Epithelial cell of umbilical artery (primary cell): ENCODE measurements at places on chromosomes 13 and 19. TPM values are rescaled to one million over a fixed set of nuclear protein-coding genes. Genes with fewer than 3 reads are reported as not detected.

The SLITRK6 gene
- not detected in 2 replicates for total RNA-seq

The LILRA5 gene
- not detected in 2 replicates for total RNA-seq

The BAX gene
- total RNA-seq = 137 and 154 TPM in 2 replicates

The GARIN5A gene
- total RNA-seq = 0.32 TPM in 1 of 2 replicates, not detected in the other

The GJB6 gene
- total RNA-seq = not detected in 2 replicates
